ENCODE measurements at places on chromosomes 1 and 21. TPM values are rescaled to one million over a fixed set of nuclear protein-coding genes. Genes with fewer than 3 reads are reported as not detected.

Gene WDR77
- total RNA-seq, result 21.1 TPM

Gene SPATA21
- total RNA-seq, result not detected

- no peak for DNase-seq
Measured at GRCh38 chr1:5596651-5597050, 395.6 kb downstream of the NPHP4 start.

- no peak for DNase-seq
Measured at GRCh38 chr1:201903135-201903534, 14.4 kb downstream of the SHISA4 start.

DNA sequence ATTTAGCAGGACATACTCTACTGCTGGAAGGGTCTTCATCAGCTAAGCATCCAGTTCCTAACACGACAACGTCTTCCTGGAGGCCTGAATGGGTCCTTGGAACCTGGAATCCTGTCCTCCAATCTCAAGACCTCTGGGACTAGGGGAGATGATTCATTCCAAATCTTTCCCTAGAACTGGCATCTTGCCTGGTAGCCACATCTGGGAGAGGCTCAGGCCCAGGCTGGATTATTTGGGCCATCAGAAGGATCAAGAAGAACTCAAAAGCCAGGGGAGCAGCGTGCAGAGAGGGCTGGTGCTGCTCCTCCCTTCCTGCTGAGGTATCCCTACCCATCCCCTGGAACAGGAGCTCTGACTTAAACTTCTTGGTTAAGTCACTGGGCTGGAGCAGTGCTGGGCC is 2.8 kb upstream of the PHLDA3 start:
- DNase-seq, result no peak

GRCh38 chr1:15070145-15070748 is 83.3 kb upstream of the TMEM51 start:
- no peak for DNase-seq

Data from occipital lobe (tissue), 3 donors.